ENCODE measurements at places on chromosomes 11 and 22.

DNA sequence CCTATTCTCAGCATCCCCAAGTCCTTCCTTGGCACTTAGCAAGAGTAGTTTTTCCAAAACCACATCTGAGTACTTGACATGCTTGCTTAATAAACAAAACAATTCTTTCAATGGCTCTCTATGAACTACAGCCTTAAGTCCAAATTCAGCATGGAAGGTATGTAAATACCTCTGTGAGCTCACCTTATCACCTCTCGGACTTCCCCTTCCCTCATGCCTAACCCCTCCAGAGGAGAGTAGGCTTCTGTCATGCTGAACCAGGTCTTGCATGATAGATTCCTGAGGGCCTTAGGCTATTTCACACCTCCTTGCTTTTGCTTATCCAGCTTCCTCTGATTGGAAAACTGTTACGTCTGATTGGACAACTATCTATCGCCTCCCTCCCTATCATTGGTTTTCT is 312.9 kb upstream of the CCDC90B start:
- DNase-seq: no peak

- no peak for DNase-seq
Measured at GRCh38 chr11:3231851-3232744, at the start of gene MRGPRE. TSS of gene MRGPRE (minus strand) at chr11:3232417. CDS start at chr11:3228799, 3,618 bp downstream.

GRCh38 chr22:36925388-36926290 is 12.2 kb downstream of the CSF2RB start:
- DNase-seq: no peak

GRCh38 chr22:39498368-39498767 is 3.7 kb upstream of the MIEF1 start:
- no peak for DNase-seq

- DNase-seq: no peak
Measured at GRCh38 chr11:117995472-117995871, 9.3 kb downstream of the IL10RA start.

- DNase-seq: no peak
Measured at GRCh38 chr22:23970201-23970641, 3.5 kb downstream of the DDTL start.

DNA sequence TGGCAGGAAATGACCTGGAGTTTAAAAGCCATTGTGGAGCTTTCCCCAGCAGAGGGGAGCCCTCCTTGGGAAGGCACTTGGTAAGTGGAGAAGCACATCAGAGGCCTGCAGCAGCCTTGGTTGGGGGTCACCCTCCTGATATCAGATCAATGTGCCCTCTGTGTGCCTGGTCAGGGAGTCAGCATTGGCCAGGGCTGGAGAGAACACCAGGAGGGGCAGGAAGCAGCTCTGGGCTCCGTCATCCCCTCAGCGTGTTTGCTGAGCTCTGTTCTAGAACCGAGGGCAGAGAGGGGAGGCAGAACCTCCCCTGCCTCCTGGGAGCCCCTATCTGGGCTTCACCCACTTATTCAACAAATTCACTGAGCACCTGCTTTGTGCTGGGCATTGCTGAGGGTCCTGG is 846.0 kb downstream of the TBC1D22A start:
- DNase-seq: no peak

- no peak for DNase-seq
Measured at GRCh38 chr22:26707581-26707980, 50.2 kb downstream of the MIAT start.

- DNase-seq: peak; percentile 10
Measured at GRCh38 chr22:38965614-38966379, 8.4 kb downstream of the APOBEC3A start.
